ENCODE measurements at places on chromosomes 11 and 22.

DNA sequence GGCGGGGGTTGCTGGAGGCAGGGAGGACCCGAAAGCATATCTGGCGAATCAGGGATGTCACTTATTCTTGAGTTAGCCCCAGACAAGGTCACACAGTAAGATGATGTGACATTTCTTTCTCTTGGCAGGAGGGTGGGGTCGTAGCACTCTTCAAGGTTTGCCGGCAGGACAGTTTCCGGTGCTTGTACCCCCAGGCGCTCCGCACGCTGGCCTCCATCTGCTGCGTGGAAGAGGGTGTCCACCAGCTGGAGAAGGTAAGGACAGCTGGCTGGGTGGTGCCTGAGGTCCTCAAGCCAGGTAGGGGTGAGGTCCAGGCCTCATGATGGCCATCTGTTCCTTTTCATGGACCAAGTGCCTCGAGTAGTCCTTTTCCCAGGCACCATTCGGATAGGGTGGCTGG lies 86.0 kb downstream of the INSC start:
- DNase-seq, result no peak

GRCh38 chr11:61541598-61541997 lies 33.0 kb downstream of the LRRC10B start:
- no peak for DNase-seq

DNA sequence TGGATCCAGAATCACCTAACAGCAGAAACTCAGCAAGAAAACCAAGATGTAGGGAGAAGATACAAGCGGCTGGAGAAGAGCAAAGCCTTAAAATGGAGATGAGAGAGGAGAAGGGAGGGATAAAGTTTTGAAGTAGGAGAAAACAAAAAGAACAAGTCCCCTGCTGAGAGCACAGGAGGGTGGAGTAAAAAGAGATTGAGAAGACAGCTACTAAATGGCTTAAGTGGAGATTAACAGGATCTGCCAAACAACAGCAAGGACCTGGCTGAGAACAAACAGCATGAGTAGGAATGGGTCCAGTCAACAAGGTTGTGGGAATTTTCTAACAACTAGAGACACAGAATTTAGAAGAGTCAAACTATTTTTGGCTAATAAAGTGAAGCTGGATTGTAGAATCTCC lies 18.1 kb downstream of the BTG4 start:
- DNase-seq, result no peak

DNA sequence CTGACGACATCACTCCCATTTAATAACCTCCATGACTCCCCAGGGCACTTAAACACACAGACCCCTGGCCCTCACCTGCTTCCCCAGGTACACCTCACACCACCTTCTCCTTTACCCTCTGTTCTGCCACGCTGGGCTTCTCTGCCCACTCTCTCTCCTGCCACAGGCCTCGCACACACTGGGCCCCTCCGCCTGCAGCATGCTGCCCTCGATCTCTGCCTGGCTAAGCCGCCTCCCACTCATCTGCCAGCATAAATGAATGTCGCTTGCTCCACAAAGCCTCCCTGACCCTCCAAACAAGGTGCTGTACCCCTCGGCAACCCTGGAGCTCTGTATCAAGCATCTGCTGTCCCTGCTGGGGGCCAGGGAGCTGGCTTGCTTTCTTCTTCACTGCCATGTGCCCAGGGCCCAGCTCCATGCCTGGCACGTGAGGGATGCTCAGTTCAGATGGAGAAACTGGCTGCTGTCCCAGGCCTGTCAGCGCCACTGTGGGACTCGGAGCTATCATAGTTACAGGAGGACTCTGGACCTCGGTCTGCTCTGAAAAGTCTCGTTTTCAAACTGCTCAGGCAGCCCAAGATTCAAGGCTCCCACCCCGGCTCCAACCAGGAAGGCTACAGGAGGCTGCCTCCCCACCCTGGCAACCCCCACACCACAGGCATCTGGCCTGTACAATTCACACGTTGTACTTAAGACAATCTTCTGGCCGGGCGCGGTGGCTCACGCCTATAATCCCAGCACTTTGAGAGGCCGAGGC lies 11.9 kb downstream of the TTLL1 start:
- peak; percentile 60 for DNase-seq

DNA sequence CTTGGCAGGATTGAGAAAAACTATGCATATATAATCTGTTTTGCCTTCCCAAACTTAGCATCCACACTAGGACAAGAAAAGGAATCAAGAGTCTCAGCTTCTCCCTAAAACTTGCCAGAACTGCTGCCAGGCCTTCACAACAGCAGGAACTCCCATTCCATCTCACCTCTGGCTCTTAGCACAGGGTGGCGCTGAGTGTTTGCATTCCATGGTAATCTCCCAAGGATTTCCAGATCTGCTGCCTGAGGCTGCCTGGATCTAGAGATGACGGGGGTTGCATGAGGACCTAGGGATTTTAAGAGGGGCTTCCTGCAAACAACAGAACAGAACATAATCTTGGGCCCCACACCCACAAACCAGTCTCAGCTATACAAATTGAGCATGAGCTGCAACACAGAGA lies 87.1 kb upstream of the OPCML start:
- no peak for DNase-seq

GRCh38 chr22:27680636-27681035 lies 120.9 kb downstream of the MN1 start:
- DNase-seq, result no peak

- DNase-seq, result no peak
These were observed 399.6 kb upstream of the RAG2 start for GRCh38 chr11:36997656-36998055.

GRCh38 chr11:87150936-87151335 lies 113.2 kb downstream of the TMEM135 start:
- no peak for DNase-seq

- no peak for DNase-seq
These were observed 611.1 kb downstream of the BRD1 start for GRCh38 chr22:49216579-49216978.

GRCh38 chr11:97143463-97143862 lies 753.6 kb downstream of the JRKL start:
- DNase-seq, result no peak

DNA sequence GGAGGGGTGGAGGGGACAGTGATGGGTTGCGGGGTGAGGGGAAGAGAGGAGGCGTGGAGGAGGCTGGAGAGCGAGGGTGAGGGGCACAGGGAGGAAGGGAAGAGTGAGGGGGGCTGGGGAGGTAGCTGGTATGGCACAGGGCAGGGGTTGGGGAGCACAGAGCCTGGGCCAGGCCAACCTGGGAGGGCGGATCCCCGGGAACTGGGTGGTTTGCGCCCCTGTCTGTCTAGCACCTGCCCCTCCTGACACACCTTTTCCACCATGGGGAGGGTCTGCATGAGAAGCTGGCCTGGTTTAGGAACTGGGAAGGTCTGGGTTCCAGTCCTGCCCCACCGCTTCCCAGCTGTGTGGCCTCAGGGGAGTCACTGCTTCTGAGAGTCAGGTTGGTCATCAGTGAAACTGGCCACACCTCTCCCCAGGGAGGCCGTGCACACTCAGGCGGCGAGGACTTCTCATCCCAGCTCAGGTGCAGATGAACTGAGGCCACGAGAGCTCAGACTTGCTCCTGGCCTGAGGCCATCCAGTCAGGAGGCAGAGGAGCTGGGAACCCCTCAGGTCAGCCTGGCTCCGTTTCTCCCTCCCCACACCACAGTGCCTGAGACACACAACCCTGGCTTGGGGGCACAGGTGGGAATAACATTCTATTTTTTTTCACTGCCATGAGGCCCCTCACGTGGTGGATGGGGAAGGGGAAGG lies 95.6 kb downstream of the PHF21B start:
- no peak for DNase-seq

DNA sequence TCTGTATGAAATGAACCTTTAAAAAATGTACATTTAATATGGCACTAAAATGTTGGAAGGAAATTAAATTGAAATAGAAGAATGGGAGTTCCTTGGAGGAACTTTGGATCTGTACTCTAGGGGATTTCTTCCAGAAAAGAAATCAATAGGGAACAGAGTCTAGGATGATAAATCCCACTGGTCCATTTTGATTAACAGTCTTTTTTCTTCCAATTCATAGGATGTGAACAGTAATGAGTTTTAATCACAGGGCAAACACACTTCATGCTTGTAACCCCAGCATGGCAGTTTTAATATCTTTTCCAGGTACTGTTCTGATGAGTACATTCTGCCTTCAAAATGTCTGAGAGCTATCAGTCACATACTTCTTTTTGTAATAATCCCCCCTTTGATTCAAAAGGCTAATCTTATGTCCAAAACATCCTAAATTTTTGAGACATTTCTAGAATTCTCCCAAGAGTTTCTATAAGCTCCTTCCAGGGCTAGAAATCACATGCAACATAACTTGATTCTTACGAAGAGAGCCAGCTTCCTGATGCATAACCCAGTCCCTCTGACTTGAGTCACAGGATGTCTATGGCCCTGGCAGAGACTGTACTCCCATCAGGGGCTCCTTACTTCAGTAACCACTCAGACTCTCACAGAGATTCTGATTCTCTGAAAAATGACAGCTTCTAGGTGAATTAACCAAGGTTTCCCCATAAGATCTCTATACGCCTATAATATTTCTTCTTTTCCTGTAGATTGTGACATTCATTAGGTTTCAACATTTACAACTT lies 112.9 kb downstream of the SLC36A4 start:
- DNase-seq, result no peak

DNA sequence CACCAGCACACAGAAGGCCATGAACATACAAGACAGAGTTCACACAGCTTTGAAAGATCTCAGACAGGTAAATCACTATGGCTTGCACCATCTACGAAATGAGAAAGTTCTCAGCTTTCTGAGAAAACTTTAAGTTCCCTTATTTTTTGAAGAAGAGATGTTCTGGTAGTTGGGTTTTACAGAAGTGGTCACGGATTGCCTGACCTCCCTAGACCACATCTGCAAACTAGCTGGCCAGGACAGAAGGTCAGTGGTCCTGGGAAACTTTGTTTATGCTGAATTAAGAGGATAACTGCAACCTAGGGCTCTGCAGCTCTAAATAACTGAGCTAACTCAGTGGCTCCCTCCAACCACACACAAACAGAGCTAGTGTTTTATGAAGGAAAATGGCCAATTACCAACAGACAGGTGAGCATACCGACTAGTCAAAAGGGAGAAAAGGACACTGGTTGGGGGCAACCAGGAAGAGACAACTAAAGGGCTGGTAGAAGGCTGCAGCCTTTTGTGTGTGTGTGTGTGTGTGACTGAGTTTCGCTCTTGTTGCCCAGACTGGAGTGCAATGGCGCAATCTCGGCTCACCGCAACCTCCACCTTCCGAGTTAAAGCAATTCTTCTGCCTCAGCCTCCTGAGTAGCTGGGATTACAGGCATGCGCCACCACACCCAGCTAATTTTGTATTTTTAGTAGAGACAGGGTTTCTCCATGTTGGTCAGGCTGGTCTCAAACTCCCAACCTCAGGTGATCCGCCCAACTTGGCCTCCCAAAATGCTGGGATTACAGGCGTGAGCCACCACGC lies 8.5 kb upstream of the SCN2B start:
- DNase-seq, result no peak

GRCh38 chr11:44865866-44866272 lies 84.8 kb downstream of the TP53I11 start:
- DNase-seq, result no peak

DNA sequence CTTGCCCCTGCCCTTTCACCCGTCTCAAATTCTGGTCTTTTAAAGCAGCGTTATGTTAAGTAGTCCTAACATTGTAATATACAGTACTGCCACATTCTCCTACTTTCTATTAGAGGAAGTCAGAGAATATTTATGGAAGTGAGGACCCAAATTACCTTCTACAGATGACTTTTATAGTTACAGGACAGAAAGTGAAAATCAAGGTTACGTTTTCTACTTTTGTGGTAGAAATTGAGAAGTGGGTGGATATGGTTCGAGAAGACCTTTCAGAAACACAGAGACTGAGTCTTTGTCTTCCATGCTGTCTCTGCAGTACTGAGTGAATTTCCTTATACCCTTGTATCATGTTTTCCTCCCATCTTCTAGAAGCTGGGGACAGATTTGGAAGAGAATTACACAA lies 17.1 kb downstream of the SC5D start:
- no peak for DNase-seq

- DNase-seq, result no peak
These were observed 1.2 kb downstream of the SOX10 start for GRCh38 chr22:37982938-37983859.

- no peak for DNase-seq
These were observed 33.8 kb upstream of the SPON1 start for GRCh38 chr11:13928566-13929251.

GRCh38 chr11:68259122-68259959 lies 12.4 kb downstream of the C11orf24 start:
- DNase-seq, result no peak

GRCh38 chr11:119885861-119886567 lies 157.0 kb upstream of the NECTIN1 start:
- no peak for DNase-seq

DNA sequence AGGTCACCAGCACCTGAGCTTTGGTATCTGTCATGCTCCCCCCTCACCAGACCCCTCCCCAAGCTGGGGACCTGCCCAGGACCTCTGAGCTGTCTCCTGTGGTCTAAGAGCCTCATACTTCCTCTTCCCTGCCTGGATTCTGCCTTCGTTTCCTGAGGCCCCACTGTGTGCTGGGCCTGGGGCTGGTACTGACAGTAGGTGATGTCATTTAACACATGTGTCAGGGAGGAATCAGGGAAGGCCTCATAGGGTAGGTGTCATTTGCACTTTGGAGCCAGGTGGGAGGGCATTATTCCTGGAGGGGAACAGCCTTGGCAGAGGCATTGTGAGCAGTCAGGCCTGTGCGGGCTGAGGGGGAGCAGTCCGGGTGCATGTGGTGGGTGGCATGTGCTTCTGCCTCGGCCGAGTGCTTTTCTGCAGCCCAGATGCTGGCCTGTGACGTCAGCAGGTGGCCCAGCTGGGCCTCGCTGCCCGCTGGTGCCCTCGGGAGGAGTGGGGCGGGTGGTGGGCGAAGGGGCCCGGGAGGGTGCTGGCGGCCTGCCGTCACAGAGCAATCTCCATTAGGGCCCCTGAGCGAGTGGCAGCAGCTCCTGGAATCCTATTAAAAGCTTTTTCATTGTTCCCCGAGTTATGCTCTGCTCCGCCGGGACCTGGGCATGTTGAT lies 9.1 kb downstream of the FLRT1 start:
- peak; percentile 78 for DNase-seq

DNA sequence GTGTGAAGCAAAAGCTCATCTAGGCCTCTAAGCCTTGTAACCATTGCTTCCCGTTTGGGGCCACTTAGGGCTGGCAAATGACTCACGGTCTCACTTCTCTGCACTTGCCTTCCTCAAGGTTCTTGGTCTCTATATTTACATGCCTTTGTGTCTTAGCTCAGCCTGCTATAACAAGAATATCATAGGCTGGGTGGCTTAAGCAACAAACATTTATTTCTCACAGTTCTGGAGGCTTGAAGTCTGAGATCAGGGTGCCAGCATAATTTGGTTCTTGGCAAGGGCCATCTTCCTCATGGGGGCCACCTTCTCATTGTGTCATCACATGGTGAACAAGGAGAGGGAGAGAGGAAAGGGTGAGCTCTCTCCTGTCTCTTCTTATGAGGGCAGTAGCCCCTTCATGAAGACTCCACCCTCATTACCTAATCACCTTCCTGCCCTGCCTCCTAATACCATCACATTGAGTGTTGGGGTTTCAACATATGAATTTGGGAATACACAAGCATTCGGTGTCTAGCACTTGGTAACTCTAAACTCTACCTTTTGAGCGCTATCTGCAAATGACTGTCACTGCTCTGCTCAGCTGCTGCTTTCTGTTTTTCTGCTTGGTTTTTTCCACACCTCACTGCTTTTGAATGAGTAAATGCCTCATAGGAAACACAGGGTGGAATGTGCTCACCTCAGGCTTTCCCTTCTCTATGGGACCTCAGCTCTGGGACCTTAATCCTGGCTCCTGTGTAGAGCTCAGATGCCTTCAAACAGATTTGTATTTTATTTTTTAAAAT lies 16.2 kb upstream of the ME3 start:
- no peak for DNase-seq
